T-cell (primary cell): ENCODE measurements at places on chromosomes 5 and 9. TPM values are rescaled to one million over a fixed set of nuclear protein-coding genes. Genes with fewer than 3 reads are reported as not detected.

The FAT2 gene
- total RNA-seq, result not detected

The DROSHA gene
- 69.6 TPM for total RNA-seq

The BARX1 gene
- not detected for total RNA-seq

The WNK2 gene
- total RNA-seq, result 0.12 TPM

The ANXA2R gene
- 56.6 TPM for total RNA-seq

The CLIC3 gene
- total RNA-seq, result 8.0 TPM

The PIP5KL1 gene
- total RNA-seq, result 0.99 TPM

The TMEM174 gene
- total RNA-seq, result not detected

The KCTD16 gene
- 0.20 TPM for total RNA-seq

The CDC25C gene
- total RNA-seq, result not detected

The FOXD4 gene
- 0.35 TPM for total RNA-seq

The STPG3 gene
- total RNA-seq, result not detected

The RNF180 gene
- total RNA-seq, result not detected

The IGIP gene
- 4.7 TPM for total RNA-seq

The SURF1 gene
- 58.4 TPM for total RNA-seq

The BAAT gene
- not detected for total RNA-seq

The FAM153A gene
- 82.9 TPM for total RNA-seq
